ENCODE measurements at places on chromosomes 5 and 9.

- no peak for DNase-seq
Observed at GRCh38 chr9:112433499-112434392, 52.9 kb upstream of the KIAA1958 start.

DNA sequence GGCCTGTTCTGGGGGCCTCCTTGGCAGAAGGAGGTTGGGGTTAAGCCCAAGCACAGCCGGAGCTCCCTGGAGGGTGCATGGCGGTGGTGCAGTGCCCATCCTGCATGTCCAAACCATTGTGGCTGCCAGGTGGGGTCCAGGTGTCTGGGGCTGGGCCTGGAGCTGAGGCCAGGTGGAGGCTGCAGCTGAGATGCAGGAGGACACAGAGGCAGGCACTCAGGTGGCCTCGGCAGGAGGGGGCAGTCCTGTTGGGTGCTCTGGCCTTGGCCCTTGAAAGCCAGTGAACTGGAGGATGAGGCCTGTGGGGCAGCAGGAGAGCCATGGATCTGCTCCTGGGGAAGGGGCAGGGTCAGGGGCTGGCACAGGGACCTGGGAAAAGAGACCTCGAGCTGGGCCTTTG lies 195.3 kb downstream of the OLFM1 start:
- no peak for DNase-seq

DNA sequence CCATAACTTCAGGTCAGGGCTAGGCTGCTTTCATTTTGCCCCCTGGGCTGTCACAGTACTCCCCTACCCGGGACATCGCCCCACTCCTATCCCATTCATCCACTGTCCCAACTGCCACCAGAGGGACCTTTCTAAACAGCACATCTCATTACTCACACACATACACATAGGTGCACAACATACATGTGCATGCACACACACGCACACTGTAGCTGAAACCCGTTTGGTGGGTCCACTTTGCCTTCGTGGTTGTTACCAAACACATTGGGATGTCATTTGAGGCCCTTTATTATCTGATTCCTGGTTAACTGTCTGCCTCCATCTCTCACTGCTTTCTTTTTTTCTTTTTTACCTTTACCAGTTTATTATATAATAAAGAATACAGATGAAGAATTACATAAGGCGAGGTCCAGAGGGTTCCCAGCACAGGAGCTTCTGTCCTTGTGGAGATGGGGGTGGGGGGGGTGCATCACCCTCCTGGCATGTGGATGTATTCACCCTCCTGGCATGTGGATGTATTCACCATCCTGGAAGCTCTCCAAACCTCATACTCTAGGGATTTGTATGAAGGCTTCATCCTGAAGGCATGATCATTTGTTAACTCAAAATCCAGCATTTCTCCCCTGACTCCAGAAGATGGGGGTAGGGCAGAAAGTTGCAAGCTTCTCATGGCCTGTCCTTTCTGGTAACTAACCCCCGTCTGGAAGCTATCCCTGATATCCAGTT lies 186.0 kb downstream of the GOLPH3 start:
- peak; percentile 28 for DNase-seq

DNA sequence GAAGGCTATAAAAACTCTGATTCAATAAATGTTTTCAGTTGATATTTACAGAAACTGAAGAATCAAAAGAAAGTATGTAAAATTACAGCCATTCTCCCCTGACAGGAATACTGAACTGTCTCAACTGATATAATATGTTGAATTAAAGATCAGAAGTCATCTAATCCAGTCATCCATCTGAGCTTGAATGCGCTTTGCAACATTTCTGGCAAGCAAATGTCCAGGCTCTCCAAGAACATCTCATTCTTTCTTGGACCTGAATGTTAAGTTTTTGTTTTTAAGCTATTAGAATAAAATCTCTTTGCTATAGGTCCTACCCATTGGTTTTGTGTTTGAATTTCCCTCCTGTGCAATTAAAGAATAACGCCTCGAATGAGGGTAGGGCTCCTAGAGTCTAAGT lies 120.5 kb downstream of the MPDZ start:
- DNase-seq, result no peak

DNA sequence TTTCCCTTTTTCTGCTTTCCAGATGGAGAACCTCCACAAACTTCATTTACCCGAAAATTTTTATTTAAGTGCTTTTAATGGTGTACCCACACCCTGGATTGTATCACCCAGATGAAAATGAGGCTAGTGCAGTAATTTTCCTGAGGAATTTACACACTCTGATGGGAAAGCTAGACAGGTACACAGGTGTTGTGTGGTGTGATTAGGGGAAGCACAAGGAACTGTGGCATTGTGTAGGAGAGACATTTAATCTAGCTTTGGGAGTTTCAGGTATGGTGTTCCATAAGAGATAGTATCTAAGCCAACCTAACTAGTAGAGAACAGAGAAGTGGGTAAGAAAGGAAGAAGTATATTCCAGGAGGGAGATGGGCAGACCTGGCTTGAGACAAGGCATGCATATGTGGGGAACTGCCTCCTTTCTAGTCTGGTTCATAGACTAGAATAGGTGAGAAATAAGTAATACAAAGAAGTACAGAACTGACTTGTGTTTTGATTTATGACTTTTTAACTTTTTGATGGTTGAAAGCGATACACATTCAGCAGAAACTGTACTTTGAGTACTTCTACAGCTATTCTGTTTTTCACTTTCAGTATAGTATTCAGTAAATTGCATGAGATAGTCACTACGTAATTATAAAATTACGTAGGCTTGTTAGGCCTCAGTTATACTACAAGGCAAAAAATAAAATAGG lies 22.9 kb upstream of the ROPN1L start:
- no peak for DNase-seq

- no peak for DNase-seq
Observed at GRCh38 chr9:32698706-32699277, 63.3 kb upstream of the TAF1L start.

DNA sequence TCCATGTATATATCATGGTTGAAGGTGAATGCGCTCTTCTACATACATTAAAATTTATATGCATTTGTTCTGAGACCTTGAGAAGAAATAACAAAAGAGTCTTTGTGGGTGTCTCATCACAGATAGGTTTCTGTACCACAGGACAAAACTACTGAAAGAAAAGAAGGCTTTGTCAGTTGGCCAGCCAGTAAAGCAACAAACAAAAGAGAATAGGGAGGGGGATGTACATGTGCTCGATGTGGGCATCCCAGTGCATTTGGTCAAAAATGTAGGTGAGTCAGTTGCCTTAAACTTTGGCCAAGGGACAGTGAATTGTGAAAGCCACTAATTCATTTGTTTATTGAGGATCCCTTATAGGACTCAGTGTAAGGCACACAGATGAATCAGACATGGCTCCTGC lies 13.3 kb downstream of the RBM18 start:
- DNase-seq, result no peak

- no peak for DNase-seq
Observed at GRCh38 chr5:89106480-89106879, 223.5 kb upstream of the MEF2C start.

- no peak for DNase-seq
Observed at GRCh38 chr9:110249603-110250002, 6.7 kb downstream of the TXN start.

DNA sequence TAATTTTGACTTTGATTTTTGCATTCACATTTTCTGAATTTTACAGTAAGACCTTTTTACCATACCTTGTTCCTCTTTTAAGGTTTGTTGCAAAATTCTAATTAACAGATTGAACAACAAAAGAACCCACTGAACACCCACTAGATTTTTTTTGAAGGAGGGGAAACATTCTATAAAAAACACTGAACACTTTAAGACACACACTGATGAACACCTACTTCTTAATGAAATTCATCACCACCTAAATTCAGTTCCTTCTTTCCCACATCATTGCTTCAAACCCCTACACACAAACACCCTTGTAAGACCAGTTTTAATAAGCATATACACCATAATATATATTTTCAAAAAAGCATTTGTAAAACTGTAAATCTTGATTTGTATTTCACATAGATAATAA lies 559.0 kb upstream of the MEF2C start:
- DNase-seq, result no peak

- DNase-seq, result no peak
Observed at GRCh38 chr9:131666029-131666428, 73.8 kb downstream of the RAPGEF1 start.

GRCh38 chr9:38422555-38423260 lies 1.5 kb downstream of the IGFBPL1 start:
- DNase-seq, result no peak

- no peak for DNase-seq
Observed at GRCh38 chr5:56075361-56075760, 80.6 kb upstream of the IL6ST start.

DNA sequence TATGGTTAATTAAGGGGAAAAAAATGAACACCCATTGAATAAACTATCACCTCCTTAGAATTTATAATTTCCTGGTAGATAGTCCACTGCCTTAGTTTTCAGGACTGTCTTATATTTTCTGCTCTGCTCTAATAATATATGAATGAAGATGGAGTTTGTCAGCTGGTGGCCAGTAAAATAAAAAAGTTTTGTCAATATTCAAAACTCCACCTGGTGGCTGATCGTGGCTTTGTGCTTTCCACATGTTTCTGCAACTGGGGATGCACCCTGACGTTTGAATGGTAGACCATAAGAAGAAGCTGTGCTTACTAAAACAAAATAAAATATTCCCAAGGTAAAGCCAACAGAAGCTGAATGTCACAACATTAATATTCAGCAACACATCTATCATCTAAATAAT lies 286.6 kb upstream of the IZUMO3 start:
- DNase-seq, result no peak

GRCh38 chr5:153802050-153802821 lies 236.5 kb downstream of the FAM114A2 start:
- DNase-seq, result no peak

DNA sequence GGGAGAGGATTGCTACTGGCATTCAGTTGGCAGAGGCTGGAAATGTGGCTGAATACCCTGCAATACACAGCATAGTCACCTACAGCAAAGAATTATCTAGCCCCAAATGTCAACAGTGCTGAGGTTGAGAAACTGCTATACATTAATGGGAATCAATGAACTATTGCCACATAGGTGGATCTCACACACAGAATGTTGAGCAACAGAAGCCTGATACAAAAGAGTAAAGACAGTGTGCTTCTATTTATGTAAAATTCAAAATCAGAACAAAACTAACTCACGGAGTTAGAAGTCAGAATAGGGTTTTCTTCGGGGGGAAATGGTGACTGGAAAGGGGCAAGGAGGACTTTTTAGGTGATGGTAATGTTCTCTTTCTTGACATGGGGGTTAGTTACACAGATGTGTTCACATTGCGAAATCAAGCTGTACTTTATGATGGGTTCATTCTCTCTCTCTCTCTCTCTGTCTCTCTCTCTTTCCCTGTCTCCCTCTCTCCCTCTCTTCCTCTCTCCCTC lies 45.7 kb upstream of the PANK3 start:
- DNase-seq, result no peak

GRCh38 chr5:160213537-160213936 lies 15.8 kb upstream of the FABP6 start:
- DNase-seq, result peak; percentile 81

GRCh38 chr9:136577941-136578625 lies 32.2 kb upstream of the NOTCH1 start:
- DNase-seq, result peak; percentile 93

- no peak for DNase-seq
Observed at GRCh38 chr5:12292610-12293204, 388.5 kb upstream of the CTNND2 start.

- no peak for DNase-seq
Observed at GRCh38 chr9:134100040-134100439, 32.2 kb upstream of the BRD3 start.

GRCh38 chr9:94945197-94946144 lies 219.0 kb downstream of the AOPEP start:
- DNase-seq, result peak; percentile 74

DNA sequence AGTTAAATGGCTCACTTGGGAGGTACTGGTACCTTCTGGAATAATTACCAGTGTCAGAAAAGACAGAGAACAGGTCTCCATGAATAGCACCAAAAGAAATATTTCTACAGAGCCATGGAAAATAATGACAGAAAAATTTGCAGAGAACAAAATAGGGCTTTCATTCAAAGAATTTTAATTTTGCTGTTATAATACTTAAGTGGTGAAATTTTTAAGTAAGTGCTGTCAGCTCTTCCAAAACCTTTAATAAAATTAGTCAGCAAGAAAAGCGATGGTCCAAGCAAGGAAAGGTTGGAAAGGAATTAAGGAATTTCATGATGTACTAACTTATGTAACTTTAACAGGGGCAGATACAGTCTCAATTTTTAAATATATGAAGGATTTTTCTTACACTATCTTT lies 359.2 kb downstream of the NR2F1-AS1 start:
- DNase-seq, result no peak

- no peak for DNase-seq
Observed at GRCh38 chr5:158857976-158858375, 241.7 kb downstream of the EBF1 start.

DNA sequence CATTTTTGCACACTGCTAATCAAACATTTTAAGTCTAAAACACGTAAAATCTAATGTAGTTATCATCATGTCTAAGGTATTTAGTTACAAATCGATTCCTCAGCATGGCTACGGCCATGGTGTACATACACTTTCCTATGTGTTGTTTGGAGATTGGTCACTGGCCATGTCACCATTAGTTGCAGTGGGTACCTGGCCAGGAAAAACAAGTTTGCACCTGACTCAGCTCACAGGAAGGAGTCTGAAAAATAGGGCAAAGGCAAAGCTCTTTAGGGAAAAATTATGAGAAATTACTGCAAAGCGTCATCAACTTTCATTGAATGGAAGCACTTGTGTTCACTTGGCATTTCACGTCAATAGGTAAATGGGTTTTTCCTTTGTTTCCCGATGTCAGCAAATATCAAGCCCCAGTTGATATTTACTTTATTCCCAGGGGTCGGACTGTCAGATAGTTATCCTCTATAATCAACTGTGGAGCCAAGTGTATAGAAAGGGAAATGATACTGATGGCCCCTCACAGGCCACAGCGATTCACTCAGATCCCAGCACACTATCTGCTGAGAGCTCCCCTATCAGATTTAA lies 626.0 kb upstream of the ADAMTS16 start:
- no peak for DNase-seq

DNA sequence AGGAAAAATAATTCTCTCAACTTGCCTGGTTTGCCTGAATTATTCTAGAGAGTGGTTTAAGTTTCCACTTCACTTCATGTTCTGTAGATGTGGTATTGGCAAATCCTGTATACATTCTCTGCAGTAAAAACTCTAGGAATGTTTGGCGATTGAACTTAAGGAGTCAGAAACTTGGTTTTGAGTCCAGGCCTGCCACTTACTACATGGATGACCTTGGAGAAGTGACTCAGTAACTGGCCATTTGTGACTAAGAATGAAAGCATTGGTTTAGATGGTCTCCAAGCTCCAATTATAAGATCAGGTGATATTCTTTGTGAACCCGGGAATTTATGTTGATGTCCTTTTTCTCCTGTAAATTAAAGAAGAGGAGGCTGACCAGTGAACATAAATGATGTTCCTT lies 233.8 kb downstream of the GAS1 start:
- DNase-seq, result no peak

DNA sequence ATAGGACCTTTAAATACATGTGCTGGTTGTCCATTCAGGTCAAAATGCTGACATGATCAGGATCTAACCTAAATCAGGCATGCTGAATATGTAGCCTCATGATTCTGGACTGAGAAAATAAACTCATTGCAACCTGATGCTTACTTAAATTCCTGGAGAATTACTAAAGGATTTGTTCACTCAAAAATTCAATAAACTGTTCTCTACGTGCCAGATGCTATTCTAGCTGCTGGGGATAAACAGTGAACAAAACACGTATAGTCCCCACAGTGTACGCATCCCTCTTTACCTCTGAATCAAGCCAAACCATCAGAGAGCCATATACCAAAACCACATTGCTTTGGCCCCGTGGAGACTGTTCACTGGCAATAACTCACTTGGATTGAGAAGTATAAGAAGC lies 6.1 kb downstream of the SCAI start:
- no peak for DNase-seq
